Astrocyte (in vitro differentiated cells and primary cell): ENCODE measurements at places on chromosomes 12 and 14. TPM values are rescaled to one million over a fixed set of nuclear protein-coding genes. Genes with fewer than 3 reads are reported as not detected.

Gene SOX5
- total RNA-seq: 13.7 and 14.1 TPM in 2 replicates

Gene C12orf42
- total RNA-seq: not detected in 2 replicates

Gene ATG2B
- total RNA-seq: 14.2 and 15.0 TPM in 2 replicates

Gene TRIAP1
- 43.6 and 54.0 TPM in 2 replicates for total RNA-seq

GRCh38 chr14:54881761-54882401 is 20.7 kb downstream of the GCH1 start:
- H3K27me3 ChIP-seq: no peaks in the 10 kb centered on the region
- H3K27ac ChIP-seq: no peak overlapping the region
- H3K36me3 ChIP-seq: no peaks in the 10 kb centered on the region

DNA sequence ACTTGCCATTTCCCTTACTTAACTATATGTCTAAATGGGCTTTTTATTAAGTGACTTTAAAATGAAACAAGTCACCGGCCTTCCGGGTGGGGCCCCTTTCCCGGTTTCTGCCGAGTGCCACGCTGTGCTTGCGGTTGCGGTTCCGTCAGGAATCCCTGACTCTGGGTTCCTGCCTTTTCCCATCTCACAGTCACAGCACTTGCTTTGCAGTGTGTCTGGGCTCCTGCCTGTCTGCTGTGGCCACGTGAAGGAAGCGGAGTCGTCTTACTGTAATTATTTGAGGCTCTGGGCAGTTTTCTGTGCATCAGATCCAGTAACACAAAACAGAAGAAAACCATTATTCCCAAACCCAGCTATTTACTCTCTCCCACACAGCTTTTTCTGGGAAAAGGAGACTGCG is 44.0 kb upstream of the FRMD6 start:
- H3K4me3 ChIP-seq: no peak overlapping the region
- no peak for DNase-seq
- H3K4me1 ChIP-seq: peaks cover 32% of the 10 kb centered on the region
- no peak overlapping the region for H3K27ac ChIP-seq

- peak; percentile 20 for DNase-seq
- no peak overlapping the region for H3K27ac ChIP-seq
- H3K4me3 ChIP-seq: no peak overlapping the region
- no peaks in the 10 kb centered on the region for H3K4me1 ChIP-seq
Measured at GRCh38 chr14:95993768-95994592, 45.2 kb upstream of the C14orf132 start.

GRCh38 chr12:98532687-98533304 is 17.4 kb downstream of the TMPO start:
- H3K4me3 ChIP-seq: no peak overlapping the region
- H3K27me3 ChIP-seq: no peaks in the 10 kb centered on the region
- no peak for DNase-seq
- H3K36me3 ChIP-seq: peaks cover 17% of the 10 kb centered on the region
- no peak overlapping the region for H3K27ac ChIP-seq

DNA sequence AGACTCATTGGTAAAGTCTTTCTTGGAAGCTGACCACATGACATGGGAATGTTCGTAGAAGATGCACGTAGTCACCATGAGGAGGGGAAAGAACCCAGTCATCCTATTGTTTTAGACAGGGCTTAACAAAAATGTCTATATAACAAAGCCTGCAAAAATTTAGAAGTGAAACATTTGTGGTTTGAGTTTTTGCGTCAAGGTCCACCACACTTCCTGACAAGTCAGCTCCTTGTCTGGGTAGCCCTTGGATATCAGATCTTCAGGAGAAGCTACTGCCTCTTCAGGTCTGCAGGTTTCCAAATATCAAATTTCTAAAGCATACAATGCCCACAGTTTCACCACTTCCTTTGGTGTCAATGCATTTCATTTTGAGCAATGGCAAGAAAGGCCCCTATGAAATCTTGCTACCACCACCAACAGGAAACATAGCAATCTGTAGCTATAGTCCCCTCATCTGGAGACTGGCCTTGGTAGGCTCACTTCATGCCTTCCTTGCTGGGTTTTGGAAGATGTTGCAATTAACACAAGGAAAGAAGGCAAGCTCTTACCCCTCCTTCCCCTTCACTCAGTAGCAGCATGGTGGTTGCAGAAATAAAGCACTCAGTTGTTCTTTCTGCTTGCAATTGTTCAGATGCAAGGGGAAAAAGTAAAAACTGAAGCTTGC is 235.2 kb downstream of the PCNX1 start:
- peak overlapping the region; percentile 29 for H3K4me3 ChIP-seq
- no peaks in the 10 kb centered on the region for H3K27me3 ChIP-seq
- no peaks in the 10 kb centered on the region for H3K36me3 ChIP-seq
- peak; percentile 100 for DNase-seq
- peak overlapping the region; percentile 97 for H3K27ac ChIP-seq

DNA sequence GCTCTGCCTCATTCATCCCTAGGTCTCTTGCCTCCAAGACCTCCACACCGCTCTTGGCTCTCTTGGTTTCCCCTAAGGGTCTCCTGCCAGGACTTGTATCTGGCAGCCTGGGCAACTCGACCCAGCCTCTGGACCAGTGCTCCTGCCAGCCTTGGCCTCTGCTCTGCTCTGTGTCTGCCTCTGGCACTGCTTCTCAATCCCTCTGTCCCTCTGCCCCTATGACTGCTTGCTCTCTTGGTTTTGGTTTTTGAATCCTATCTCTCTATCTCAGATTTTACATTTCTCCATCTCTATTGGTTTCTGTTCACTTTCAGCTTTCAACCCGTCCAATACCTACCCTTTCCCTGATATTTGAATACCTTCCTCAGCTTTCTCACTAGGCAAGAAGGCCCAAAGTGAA is 6.3 kb downstream of the ITGA5 start:
- peak overlapping the region; percentile 70 for H3K27ac ChIP-seq
- DNase-seq: no peak
- peaks cover 19% of the 10 kb centered on the region for H3K36me3 ChIP-seq

DNA sequence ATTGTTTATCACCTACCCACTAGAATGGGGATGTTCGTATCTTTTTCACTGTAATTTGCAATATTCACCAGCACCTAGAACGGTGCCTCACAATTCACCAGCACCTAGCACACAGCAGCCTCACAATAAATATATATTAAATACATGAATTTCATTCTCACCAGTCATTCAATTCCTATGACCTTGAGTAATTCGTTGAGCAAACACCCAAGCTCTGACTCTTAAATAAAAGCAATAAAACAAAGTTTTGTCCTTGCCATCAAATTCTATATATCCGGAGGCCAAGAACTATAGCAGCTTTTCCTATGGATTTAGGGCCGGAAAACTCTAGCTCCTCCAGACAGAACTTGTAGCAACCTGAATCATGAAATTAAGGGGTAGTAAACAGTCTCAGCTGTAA is 981 bp downstream of the VTI1B start:
- no peaks in the 10 kb centered on the region for H3K27me3 ChIP-seq
- H3K4me3 ChIP-seq: peak overlapping the region; percentile 93
- peak overlapping the region; percentile 99 for H3K27ac ChIP-seq

- no peaks in the 10 kb centered on the region for H3K27me3 ChIP-seq
- peaks cover 14% of the 10 kb centered on the region for H3K4me1 ChIP-seq
- H3K36me3 ChIP-seq: peaks cover 28% of the 10 kb centered on the region
- no peak for DNase-seq
Measured at GRCh38 chr12:131711551-131712205, 788 bp downstream of the SFSWAP start.

- no peak overlapping the region for H3K4me3 ChIP-seq
- H3K27me3 ChIP-seq: no peaks in the 10 kb centered on the region
- H3K36me3 ChIP-seq: peaks cover 29% of the 10 kb centered on the region
Measured at GRCh38 chr12:76043377-76043776, 11.8 kb upstream of the PHLDA1 start.

- H3K4me1 ChIP-seq: peaks cover 11% of the 10 kb centered on the region
Measured at GRCh38 chr14:71721791-71722190, 210.4 kb upstream of the RGS6 start.

- no peak overlapping the region for H3K4me3 ChIP-seq
- peaks cover 34% of the 10 kb centered on the region for H3K4me1 ChIP-seq
- DNase-seq: no peak
- no peak overlapping the region for H3K27ac ChIP-seq
Measured at GRCh38 chr14:99589031-99589441, 15.0 kb downstream of the CCDC85C start.

DNA sequence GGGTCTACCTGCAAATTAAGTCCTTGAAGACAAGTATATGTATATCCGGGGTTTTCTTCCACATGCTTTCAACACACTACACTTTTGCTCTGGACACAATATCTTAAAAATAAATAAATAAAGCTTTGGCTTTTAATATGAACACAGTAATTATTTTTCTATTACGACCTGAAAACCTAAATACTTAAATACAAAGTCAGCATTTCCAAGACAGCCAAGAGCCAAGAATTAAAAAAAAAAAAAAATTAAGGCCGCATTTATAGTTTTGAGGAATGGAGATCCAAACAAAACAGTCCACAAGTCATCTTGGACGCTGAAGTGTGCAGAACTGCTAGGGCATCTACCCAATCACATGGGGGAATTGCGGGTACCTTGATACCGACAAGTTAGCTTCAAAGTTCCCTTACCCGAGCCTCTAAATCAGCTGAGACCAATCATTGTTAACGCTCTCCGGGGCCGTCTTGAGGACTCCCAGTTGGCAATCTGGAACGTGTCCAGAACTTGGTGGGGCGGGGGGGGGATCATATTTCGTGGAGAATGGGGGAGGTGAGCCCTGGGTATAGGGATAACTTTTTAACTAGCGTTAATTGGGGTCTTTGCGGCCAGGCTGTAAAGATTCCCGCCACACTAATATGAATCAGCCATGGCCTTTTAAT is 731 bp upstream of the PCNX4 start:
- peak overlapping the region; percentile 98 for H3K4me3 ChIP-seq
- no peaks in the 10 kb centered on the region for H3K27me3 ChIP-seq
- no peaks in the 10 kb centered on the region for H3K36me3 ChIP-seq
- DNase-seq: peak; percentile 71
- H3K27ac ChIP-seq: peak overlapping the region; percentile 98

DNA sequence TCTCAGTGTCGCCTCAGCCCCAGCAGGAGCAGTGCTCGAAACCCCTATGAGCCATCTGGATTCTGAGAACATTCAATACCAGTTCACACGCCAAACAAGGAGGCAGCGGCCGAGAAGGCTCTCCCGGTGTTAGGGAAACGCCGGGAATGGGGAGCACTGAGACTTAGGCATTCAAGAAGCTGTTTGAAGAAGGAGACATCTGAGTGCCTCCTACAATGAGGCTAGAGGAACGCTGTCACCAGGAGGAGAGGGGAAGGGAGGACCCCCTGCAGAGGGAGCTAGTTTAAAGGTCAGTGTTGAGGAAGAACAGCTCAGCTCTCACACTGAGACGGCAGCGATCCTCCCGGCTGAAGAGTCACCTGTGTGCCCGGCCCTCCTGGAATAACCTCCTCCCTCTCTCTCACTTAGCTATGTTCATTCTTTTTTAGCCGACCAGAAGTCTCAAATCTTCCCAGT is 69.9 kb downstream of the SERPINA3 start:
- H3K4me1 ChIP-seq: no peaks in the 10 kb centered on the region
- no peak overlapping the region for H3K4me3 ChIP-seq
- DNase-seq: no peak
- H3K27me3 ChIP-seq: no peaks in the 10 kb centered on the region
- H3K36me3 ChIP-seq: no peaks in the 10 kb centered on the region

- no peak overlapping the region for H3K27ac ChIP-seq
- peak; percentile 56 for DNase-seq
- no peak overlapping the region for H3K4me3 ChIP-seq
- H3K36me3 ChIP-seq: no peaks in the 10 kb centered on the region
Measured at GRCh38 chr12:106739815-106740530, 34.5 kb upstream of the RIC8B start.

DNA sequence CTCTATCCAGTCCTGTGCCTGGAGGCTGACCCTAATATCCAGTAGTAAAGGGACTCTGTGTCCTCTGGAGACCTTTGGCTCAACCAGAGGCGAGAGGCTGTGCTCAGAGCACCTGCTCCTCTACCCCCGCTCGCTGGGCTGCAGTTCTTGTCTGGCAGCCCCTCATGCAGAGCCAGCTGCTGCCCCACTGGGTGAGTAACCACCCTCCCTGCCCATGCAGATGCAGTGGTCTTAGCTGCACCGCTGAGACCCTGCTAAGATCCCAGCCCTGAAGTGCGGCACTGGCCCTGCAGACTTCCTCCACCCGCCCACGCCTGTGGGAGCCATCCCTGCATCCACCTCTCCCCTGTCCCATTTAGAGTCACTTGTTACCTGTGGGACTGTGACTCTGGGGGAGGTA is 347.5 kb upstream of the SFSWAP start:
- H3K4me3 ChIP-seq: no peak overlapping the region
- H3K36me3 ChIP-seq: no peaks in the 10 kb centered on the region
- DNase-seq: no peak
- H3K27ac ChIP-seq: no peak overlapping the region
- H3K27me3 ChIP-seq: no peaks in the 10 kb centered on the region

DNA sequence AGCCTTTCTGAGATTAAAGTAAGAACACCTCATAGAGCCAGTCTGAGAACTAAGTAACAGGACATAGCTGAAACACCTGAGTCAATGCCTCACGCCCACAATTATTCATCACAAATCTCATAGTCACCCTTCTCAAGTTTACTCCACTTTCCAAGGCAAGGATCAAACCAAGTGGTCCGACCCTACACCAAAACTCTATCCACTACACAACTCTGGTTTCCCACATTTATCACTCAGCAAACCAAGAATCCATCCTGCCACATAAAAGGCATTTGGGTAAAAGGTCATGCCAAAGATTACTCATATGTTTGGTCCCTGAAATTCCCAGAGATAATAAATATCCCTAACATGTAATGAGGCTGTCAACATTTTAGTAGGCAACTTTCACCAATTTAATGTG is 144.1 kb downstream of the RPAP3 start:
- no peaks in the 10 kb centered on the region for H3K4me1 ChIP-seq
- peaks cover 3% of the 10 kb centered on the region for H3K27me3 ChIP-seq
- H3K36me3 ChIP-seq: no peaks in the 10 kb centered on the region
- no peak overlapping the region for H3K4me3 ChIP-seq
- DNase-seq: peak; percentile 35

- H3K4me1 ChIP-seq: peaks cover 6% of the 10 kb centered on the region
- H3K27me3 ChIP-seq: peaks cover 13% of the 10 kb centered on the region
- no peak overlapping the region for H3K27ac ChIP-seq
- DNase-seq: no peak
Measured at GRCh38 chr14:91870001-91870400, 2.7 kb upstream of the TC2N start.
